Brain (organoid and tissue), 16 donors: ENCODE measurements at places on chromosomes 16 and 17.

- DNase-seq = no peak
Observed at GRCh38 chr17:68004201-68004600, 7.9 kb upstream of the C17orf58 start.

GRCh38 chr16:64092271-64092670 is 1029.6 kb downstream of the CDH11 start:
- DNase-seq = no peak

DNA sequence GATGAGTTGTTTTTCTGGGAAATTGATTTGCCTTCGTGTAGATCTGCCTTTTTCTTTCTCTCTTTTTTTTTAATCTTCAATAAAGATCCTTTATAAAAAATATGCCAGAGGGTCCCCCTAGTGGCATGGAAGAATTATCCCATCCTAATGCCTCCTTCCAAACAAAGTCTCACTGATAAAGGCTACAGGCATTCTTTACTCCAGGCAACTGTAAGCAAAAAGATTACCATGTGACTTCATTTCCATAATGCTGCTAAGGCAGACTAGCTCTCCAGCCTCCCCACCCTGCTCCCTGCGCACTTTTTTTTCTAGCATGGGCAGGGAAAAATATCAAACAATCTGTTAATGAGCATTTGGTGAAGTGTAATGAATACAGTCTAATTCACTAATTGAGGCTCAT is 220.2 kb upstream of the CDH8 start:
- no peak for DNase-seq

GRCh38 chr17:79213305-79213704 is 138.7 kb downstream of the ENGASE start:
- no peak for DNase-seq

GRCh38 chr17:40963838-40964237 is 2.9 kb downstream of the KRT39 start:
- peak; percentile 12 for DNase-seq

- DNase-seq = no peak
Observed at GRCh38 chr16:13018026-13018425, 116.6 kb downstream of the SHISA9 start.
